Neural cell (in vitro differentiated cells): ENCODE measurements at places on chromosomes 6 and 20. TPM values are rescaled to one million over a fixed set of nuclear protein-coding genes. Genes with fewer than 3 reads are reported as not detected.

The ZNF337 gene
- polyA plus RNA-seq, result 61.2 and 63.1 TPM in 2 replicates

The CCR6 gene
- polyA plus RNA-seq, result 0.68 TPM in 1 of 2 replicates, not detected in the other

The ZNF334 gene
- polyA plus RNA-seq, result 41.5 and 43.2 TPM in 2 replicates

The PHACTR3 gene
- 1.3 and 1.6 TPM in 2 replicates for polyA plus RNA-seq

The LAMA4 gene
- polyA plus RNA-seq, result 0.69 TPM in 1 of 2 replicates, not detected in the other

The PPP1R14C gene
- 9.9 and 14.0 TPM in 2 replicates for polyA plus RNA-seq

The GABRR1 gene
- polyA plus RNA-seq, result 0.36 TPM in 1 of 2 replicates, not detected in the other

The CRIP3 gene
- 3.7 and 11.6 TPM in 2 replicates for polyA plus RNA-seq

The IL17A gene
- polyA plus RNA-seq, result not detected in 2 replicates

The FAM83C gene
- not detected in 2 replicates for polyA plus RNA-seq

The BTN1A1 gene
- polyA plus RNA-seq, result not detected in 2 replicates

The METTL24 gene
- not detected in 2 replicates for polyA plus RNA-seq

The BYSL gene
- 19.6 and 19.8 TPM in 2 replicates for polyA plus RNA-seq

The SLC24A3 gene
- polyA plus RNA-seq, result 6.5 and 7.4 TPM in 2 replicates

The ANKRD66 gene
- not detected in 2 replicates for polyA plus RNA-seq
